ENCODE measurements at places on chromosomes 11 and 22. TPM values are rescaled to one million over a fixed set of nuclear protein-coding genes. Genes with fewer than 3 reads are reported as not detected.

ZP1 gene
- polyA plus RNA-seq: not detected

IL18BP gene
- 41.5 TPM for polyA plus RNA-seq

KMT2A gene
- 23.6 TPM for polyA plus RNA-seq

ASCL3 gene
- polyA plus RNA-seq: not detected

KCNJ5 gene
- polyA plus RNA-seq: not detected

CASP5 gene
- 0.45 TPM for polyA plus RNA-seq

P2RY2 gene
- 0.13 TPM for polyA plus RNA-seq

ARHGAP20 gene
- 0.51 TPM for polyA plus RNA-seq

OR52E4 gene
- polyA plus RNA-seq: not detected

SYNGR1 gene
- polyA plus RNA-seq: 9.1 TPM

JHY gene
- 4.3 TPM for polyA plus RNA-seq

ART5 gene
- not detected for polyA plus RNA-seq

Data from IgD-negative memory B cell (primary cell).